Motor neuron (in vitro differentiated cells): ENCODE measurements at places on chromosomes 1 and 21. TPM values are rescaled to one million over a fixed set of nuclear protein-coding genes. Genes with fewer than 3 reads are reported as not detected.

DNA sequence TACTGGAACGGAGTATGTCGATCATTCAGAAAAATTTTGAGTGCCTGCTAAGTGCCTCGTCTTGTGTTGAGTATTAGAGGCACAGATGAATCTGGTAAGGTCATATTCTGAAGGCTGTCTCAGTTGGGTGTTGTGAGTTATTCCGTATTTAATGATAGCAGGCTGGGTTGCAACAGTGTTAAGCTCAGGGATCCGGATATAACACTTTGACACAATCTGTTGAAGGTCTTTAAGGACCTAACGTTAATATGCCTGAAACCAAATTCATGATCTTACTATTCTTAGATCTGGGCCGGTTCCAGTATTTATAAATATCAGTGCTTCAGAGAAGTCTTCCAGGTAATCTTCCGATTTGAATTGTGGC, 555 bp downstream of the PRPF38A start:
- no peak for ATAC-seq

Gene SYTL1
- total RNA-seq = 4.2 and 5.5 TPM in 2 replicates

DNA sequence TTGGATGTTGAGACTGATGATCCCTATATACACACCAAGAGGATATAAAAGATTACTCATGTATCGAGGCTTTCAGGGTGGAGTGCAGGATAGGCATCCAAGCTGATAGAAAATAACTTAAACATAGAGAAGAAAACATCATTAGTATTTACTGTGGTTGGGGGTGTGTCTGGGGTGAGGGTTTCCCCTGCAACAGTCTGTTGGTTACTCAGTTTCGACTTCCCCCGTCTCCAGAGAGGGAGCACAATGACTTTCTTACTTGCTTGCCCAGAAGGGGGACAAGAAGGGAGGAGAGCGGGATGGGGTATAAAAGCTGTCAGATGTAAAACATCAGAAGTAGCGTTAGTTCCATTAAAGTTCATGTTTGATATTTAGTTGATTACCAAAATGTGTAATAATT, 717.4 kb upstream of the ZP4 start:
- ATAC-seq = no peak

Gene CD160
- 3.3 and 3.6 TPM in 2 replicates for total RNA-seq

- ATAC-seq = peak; percentile 100
Observed at GRCh38 chr1:214261206-214262123, 19.5 kb upstream of the SMYD2 start.

Gene OPRD1
- 0.23 and 0.38 TPM in 2 replicates for total RNA-seq

- no peak for ATAC-seq
Observed at GRCh38 chr1:43074244-43074643, 97.8 kb downstream of the EBNA1BP2 start.

Gene ACBD6
- total RNA-seq = 88.1 and 95.1 TPM in 2 replicates

Gene WNT9A
- total RNA-seq = 4.8 and 5.4 TPM in 2 replicates

Gene RPL22
- 378 and 419 TPM in 2 replicates for total RNA-seq

DNA sequence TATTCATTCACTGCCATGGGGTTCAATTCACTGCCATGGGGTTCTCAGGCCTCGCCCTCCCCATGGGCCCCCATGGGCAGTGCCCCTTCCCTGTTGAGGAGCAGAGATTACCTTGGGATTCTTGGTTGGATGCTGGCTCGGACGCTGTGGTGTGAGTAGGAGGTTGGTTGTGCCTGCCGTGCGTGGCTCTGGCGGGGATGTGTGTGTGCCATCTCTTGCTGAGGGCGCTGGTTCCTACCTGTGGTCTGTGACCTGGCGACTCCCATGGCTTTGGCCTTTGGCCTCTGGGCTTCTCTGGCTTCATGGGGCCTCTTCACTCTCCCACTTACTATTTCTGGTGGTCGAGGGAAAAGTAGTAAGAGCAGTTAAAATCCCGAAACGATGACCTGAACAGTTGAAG, 42.1 kb downstream of the PCNT start:
- ATAC-seq = no peak

DNA sequence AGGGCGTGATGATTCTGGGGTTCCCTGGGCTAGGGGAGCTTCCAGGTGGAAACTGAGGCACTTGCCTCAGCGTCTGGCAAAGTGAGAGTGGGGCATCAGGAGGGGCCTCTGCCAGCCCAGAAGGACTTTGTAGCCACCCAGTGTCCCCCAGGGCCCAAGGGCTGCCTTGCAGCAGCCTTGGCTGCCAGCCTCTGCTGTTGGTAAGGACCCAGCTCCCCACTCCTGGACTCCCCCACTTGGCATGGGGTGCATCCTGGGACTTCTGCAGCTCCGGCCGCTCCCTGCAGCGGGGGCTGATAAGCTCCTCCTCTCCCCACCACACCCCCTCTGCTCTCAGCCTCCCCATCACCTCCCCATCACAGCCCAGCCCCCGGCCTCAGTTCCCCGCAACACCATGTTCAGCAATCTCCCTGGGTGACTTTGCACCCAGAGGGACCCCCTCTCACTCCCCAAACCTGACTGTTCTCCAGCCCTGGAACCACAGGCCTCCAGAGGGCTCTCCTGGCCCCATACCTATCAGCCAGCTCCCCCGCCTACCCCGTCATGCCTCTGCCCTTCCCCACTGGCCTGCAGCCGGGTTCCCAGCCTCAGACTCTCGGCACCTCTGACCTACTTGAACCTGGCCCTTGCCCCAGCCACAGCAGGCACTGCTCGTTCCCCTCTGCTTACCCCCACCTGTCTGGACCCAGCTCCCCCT, 113.0 kb downstream of the CRYAA start:
- ATAC-seq = no peak
